ENCODE measurements at places on chromosomes 6 and 20.

DNA sequence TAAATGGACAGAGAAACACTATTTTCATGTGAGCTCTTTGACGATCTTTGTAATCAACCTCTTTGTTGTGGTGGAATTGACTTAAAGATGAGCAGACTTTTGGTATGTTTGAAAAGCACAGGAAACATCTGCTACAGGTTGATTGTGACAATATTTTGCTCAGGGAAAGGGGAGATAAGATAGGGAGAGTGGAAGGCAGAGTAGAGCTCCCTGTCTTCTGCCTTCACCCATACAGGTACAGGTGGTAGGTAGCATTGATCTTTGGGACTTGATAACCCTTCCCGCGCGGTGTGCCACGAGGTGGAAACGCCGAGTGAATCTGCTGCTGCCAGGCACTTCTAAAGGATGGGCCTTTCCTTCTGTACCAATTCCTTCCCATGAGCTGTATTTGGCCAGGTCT is 183.6 kb downstream of the UTRN start:
- DNase-seq = no peak

DNA sequence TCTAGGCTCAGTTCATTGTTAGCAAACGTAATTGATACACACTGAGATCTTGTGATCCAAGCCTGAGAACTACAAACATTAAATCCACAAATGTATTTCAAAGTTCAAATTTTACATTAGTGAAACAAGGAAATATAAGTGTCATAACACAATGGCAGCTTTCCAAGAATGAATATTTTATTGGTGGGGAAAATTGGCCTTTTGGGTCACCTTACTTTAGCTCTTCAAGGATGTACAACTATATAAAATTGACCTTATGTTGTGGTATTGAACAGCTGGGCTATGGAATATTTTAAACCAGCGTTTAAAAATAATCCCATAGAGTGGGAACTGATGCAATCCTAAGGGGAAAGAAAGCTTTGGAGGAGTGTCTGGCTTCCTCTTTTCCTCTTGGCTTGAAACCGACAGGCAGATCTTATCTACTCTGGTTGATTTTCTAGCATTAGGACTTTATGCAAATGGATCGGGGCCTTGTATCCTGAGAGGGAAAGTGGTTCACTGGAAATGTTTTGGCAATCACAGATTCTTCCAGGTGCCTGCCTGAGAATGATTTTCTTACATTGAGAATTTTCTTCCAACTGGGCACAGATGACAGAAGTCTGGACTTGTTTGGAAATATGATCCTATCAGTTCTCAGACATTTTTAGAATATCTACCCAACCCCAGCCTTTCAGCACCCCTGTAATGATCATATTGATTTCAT is 184.8 kb upstream of the ECI2 start:
- DNase-seq = no peak

GRCh38 chr20:62030834-62031434 is 34.7 kb downstream of the TAF4 start:
- DNase-seq = no peak

DNA sequence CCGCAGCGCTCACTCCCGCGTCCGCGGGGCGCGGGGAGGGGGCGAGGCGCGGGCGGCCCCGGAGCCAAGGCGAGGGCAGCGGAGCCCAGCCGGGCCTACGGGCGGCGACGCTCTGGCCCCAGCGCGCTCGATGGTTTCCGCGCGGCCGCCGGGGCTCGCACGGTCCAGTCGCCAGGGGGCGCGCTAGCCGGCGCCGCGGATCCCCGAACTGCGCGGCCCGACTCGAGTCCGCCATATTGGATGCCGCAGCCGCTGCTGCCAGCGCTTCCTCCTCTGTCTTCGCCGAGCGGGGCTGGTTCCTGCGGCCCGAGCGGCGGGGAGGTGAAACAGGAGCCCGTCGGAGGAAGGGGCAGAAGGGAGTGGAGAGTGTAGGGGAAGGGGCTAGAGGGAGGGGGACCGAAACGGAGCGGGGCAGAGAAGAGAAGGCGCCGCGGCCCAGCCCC is at the start of gene SCAF8:
TSS of gene SCAF8 (plus strand) at position 234 of the 443 bp plus-strand sequence. CDS start 485 bp downstream, outside the sequence.
- peak; percentile 65 for DNase-seq

GRCh38 chr20:42053350-42053749 is 435.2 kb upstream of the CHD6 start:
- no peak for DNase-seq

DNA sequence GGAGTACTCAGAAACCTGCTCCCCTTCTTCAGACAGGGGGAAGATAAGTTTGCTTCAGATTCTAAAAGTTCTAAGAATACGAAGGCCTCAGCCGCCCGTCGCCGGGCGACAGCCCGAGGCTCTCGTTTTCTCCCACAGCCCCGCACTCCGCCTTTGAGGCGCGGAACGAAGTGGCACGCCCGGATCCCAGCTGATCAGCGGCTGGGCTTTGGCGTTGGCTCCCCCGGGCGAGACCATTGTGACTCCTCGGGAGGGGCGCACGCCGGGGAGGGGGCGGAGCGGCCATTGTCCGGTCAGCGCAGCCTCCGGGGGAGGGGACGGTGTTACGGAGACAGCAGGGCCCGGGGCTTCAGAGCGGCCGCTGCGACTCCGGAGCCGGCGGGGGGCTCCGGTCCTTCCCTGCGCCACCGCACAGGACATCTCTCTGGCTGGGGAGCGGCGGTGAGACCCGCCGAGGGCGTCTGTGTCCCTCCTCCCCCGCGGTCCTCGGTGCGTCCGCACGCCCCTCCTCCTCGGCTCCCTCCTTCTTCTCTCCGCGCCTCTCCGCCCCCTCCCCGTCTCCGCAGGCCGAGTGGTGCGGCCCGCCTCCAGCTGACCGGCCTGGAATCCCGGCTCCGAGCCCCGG is at the start of gene ZFAND3:
TSS of gene ZFAND3 (plus strand) at position 551 of the 625 bp plus-strand sequence. CDS start 219 bp downstream, outside the sequence.
- DNase-seq = peak; percentile 77

- DNase-seq = no peak
Observed at GRCh38 chr6:130368576-130368975, 2.8 kb downstream of the TMEM200A start.

GRCh38 chr6:15036690-15037245 is 209.1 kb upstream of the JARID2 start:
- DNase-seq = no peak

- DNase-seq = no peak
Observed at GRCh38 chr6:56699066-56699654, 56.5 kb upstream of the DST start.

GRCh38 chr6:10720265-10720959 is 2.5 kb upstream of the TMEM14C start:
- DNase-seq = peak; percentile 38

GRCh38 chr6:81640126-81640525 is 112.4 kb downstream of the TENT5A start:
- DNase-seq = no peak

GRCh38 chr6:80988892-80989291 is 763.6 kb downstream of the TENT5A start:
- DNase-seq = no peak

DNA sequence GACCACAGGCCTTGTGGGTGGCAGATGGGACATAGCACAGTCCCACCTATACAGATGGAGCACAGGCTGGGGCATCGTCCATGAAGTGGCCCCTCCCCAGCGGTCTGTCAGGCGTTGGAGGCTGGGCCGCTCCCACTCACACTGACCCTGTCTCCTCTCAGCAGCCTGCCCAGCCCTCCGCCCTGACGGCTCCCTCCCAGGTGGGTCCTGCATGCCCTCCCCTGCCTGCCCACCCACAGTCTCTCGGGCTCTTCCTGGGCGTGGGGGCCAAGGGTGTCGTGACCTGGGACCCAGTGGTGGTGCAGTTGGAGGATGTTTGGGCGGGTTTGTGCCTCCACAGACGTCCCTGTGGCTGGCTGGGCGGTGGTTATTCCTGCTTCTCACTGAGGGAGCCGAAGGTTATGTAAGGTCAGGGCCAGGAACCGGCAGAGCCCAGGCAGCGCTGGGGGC is 22.3 kb downstream of the COL20A1 start:
- no peak for DNase-seq

- DNase-seq = no peak
Observed at GRCh38 chr20:62745952-62746288, 37.3 kb downstream of the NTSR1 start.

DNA sequence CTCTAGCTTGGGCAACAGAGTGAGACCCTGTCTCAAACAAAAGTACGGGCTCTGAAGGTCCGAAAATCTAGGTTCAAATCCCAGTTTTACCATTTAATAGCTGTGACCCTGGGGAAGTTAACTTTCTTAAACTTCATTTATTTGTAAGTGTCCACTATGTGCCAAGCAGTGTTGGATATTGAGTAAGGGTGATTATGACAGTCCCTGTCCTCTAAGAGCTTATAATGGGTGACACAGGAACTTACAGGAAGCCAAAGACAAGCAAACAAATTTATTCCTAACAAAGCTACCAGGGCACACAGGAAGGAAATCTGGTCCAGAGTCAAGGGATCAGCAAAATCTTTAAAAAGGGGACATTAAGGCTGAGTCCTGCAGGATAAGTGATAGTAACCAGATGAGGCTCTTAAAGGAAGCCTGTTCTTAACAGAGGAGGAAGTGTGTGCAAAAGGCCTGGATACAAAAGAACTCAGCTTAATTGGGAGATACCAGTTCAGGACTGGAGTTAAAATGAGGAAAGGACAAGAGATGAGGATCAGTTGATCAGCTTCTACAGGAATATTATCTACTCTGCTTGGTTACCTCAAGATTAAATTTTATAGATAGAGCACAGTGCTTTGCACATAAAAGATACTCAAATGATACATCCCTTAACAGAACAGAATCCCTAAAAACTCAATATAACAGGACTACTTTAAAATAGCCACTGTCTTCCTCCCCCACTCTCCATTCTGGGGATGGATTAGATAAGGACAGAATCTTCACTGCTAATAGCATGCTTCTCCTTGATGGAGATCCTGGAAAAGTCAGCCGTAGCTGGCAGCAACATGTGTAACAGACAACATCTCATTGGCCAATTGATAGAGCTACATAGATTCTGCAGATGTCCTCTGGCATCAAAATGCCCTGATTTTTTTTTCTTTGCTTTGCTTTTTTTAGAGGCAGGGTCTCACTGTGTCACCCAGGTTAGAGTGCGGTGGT is 6.1 kb downstream of the SNX3 start:
- no peak for DNase-seq

DNA sequence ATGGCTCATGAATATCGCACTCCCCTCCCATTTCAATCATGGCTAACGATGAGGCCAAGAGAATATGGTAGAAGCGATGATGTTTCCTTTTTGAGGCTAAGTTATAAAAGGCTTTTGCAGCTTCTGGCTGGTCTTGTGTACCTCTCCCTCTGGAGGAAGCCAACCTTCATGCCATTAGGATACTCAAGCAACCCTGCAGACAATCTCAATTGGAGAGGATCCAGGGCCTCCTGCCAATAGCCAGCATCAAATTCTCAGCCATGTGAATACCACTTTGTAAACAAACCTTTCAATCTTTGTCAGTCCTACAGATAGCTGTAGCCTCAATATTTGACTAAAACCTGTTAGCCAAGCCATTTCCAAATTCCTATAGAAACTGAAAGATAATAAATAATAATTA is 738.4 kb downstream of the KIF16B start:
- DNase-seq = no peak

DNA sequence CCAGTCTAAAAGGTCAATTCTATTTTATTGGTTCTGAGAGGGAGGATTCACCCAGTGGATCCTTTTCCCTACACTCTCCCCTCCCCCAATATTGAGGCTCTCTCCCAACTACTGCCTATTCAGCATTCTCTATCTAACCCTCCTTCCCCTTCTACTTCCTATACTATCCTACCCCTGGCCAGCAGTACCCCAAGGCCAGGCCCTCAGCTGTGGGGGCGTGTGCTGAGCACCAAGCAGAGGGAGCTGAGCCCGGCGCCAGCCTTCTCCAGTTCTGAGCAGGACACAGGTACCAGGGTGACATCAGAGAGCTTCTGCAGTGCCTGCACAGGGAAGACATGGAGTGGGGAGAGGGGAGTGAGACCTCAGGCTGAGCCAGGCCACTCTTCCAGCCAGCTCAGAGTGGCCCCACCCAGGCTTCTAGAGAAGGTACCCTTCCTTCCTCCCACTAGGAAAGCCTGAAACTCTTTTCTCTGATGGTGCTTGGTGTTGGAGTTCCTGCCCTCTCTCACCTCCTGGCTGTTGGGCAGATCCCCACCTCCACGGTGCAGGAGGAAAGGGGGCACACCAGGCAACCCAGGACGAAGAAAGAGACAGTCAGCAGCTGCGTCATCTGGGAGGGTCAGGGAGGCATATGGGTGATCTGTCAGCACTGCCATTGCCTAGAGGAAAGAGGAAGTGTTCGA is 1.9 kb downstream of the DDAH2 start:
- DNase-seq = no peak

GRCh38 chr6:31180500-31180899 is 10.0 kb upstream of the POU5F1 start:
- no peak for DNase-seq

DNA sequence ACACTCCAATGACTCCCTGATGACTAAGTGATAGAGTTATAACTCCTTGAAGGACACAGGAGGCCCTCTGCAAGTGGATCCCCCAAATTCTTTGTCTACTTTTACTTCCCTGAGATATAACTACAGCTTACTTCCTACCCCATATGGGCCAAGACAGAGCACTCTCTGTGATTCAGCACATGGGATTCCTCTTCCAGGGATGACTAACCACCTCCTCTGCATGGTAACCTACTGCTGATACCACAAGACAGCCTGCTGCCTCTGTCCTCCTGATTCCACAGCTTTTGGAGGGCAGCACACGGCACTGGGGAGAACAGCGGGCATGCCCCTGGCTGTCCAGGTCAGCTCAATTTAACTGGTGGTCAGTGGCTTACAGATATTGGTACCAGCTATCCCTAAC is 675.7 kb upstream of the AGPAT4 start:
- no peak for DNase-seq

DNA sequence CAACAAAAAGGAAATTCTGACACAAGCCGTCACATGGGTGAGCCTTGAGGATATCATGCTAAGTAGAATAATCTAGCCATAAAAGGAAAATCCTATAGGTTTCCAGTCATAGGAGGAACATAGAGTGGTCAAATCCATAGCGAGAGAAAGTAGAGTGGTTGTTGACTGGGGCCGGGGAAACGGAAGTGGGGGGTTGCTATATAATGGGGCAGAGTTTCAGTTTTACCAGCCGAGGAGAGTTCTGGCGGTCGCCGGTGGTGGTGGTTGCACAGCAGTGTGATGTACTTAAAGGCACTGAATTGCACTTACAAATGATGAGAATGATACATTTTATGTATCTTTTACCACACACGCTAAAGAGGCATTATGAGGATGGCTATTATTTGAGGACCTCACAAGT is 4.9 kb downstream of the GPR31 start:
- DNase-seq = no peak

- no peak for DNase-seq
Observed at GRCh38 chr20:38294076-38294591, 9.8 kb upstream of the BPI start.

DNA sequence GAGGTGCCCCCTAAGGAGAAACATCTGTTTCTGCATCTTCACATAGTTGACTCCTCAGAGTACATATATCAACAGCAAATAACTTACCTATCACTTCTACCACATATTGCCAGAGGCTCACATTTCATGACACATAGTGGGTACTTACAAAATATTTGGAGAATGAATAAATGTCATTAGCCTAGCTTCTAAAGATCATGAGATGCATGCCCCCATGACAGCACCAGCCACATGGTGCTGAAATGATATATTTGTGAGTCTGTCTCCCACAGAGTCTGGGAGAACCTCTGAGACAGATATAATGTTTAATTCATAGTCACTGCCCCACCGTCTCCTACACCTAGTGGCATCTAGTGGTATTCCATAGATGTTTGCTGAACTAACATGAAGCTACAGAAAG is 555.6 kb downstream of the KIF16B start:
- no peak for DNase-seq

GRCh38 chr6:34102696-34103095 is 43.2 kb downstream of the GRM4 start:
- DNase-seq = no peak

GRCh38 chr6:131363947-131364834 is 208.8 kb upstream of the ARG1 start:
- DNase-seq = no peak

- no peak for DNase-seq
Observed at GRCh38 chr6:3290149-3290930, 31.6 kb downstream of the PSMG4 start.
